Ammon's horn (tissue), 1 donor: ENCODE measurements at places on chromosomes 11 and 22.
A peak's percentile ranks its signal among the peaks of the same experiment; 100 is the strongest.

GRCh38 chr11:16786131-16786530 is 47.7 kb downstream of the C11orf58 start:
- no peak for DNase-seq

DNA sequence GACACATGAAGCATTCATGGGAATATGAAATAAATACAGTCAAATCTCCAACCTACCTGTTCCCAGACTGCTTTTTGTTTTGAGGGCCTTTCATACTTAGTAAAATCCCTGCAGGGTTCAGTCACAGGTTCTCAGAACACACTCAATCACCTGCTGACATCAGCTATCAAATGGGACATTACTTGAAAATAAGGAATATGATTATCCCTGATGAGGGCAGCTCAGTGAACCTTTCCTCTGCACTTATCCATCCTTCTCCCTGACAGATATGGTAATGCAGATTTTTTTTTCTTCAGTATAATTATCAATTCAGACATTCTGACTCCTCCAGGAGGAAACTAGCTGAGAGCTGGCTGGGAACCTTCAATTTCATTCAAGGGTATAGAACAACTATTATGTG is 1127.4 kb upstream of the CCDC90B start:
- no peak for DNase-seq

DNA sequence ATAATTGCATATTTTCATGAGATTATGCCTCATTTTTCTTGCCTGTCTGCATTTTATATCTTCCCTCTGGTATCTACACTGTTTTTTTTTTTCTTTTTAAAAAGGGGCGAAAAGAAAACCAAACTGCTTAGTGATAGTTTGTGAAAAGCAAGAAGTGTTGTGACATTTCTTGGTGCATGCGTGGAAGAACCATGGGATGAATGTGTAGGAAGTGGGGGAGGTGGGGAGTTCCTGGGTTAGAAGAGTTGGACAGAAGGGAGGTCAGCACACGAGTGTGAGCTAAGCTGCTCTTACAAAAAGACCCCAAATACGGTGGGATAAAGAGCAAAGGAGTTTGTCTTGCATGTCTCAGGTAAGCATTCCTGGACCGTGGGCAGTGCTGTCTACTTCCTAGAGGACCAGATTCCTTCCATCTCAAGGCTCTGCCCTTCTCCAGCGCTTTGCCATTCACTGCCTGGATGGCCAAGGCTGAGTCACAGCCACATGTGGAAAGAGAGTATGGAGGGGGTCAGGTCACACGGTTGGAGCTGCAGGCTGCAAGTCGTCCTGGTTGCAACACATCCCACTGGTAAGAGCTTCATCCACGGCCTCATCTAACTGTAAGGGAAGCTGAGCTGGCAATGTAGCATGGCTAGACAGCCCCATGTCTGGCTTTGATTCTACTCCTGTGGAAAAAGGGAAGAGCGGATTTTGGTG is 300.6 kb downstream of the DDX10 start:
- DNase-seq, result no peak

- no peak for DNase-seq
These were observed 689.9 kb upstream of the CCDC90B start for GRCh38 chr11:83976086-83976485.

DNA sequence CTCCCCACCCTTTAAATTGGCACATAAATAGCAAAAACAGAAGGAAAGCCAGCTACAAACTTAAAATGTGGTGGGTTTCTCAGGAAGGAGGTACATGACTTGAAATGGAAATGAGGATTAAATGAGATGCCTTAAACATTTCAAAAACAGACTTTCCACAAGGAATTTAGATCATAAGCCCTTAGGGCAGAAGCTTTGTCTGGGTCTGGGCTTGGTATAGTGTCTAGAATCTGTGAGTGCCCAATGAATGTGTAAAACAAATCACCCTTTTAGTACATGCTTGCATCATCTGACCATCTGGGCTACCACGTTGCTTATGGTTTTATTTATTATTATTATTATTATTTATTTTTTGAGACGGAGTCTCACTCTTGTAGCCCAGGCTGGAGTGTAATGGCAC is 37.1 kb upstream of the CREB3L1 start:
- DNase-seq, result no peak

GRCh38 chr11:49213026-49213560 is 4.7 kb upstream of the FOLH1 start:
- peak; percentile 84 for DNase-seq

- peak; percentile 63 for DNase-seq
These were observed 69.0 kb downstream of the MED15 start for GRCh38 chr22:20576445-20576816.

DNA sequence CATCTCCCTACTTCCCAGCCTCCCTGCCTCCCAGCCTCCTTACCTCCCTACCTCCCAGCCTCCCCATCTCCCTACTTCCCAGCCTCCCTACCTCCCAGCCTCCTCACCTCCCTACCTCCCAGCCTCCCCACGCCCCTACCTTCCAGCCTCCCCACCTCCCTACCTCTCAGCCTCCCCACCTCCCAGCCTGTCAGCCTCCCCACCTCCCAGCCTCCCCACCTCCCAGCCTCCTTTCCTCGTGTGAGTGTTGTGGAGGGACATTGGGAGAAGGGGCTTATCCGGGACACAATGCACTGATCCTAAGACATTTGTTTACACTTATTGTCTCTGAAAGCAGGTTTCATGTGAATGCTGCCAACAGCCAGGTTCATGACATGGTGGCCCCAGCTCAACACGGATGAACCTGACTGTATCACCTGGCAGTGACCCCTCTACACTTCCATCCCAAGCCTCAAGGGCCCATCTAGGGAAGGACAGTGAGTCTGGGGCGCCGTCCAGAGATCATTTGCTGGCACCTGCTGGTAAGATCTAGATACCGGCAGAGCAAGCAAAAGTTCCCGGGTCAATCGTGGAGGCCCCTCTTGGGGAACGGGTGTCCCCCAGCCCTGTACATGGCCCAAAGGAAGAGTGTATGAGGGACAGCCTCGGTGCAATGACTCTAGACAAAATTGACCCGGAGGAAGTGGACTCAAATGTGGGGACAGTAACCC is 34.5 kb upstream of the TH start:
- DNase-seq, result no peak

- no peak for DNase-seq
These were observed 68.1 kb downstream of the UBASH3B start for GRCh38 chr11:122723576-122723975.

DNA sequence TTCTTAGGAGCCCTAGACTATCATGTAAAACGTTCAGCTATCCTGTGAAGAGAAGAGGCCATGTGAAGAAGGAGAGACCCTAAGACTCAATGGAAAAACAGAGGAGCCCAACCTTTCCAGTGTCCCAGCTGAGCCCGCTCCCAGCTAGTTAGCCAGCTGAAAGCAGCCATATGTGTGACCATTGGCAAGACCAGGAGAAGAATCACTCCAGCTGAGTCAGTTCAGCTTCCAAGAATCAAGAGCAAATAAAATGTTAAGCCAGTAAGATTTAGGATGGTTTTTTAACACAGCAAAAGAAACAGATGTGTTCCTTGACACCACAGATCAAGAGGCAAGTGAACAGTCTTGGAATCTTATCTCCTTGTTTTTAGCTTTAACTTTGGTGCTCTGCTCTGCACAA is 108.0 kb downstream of the CCDC81 start:
- DNase-seq, result no peak

DNA sequence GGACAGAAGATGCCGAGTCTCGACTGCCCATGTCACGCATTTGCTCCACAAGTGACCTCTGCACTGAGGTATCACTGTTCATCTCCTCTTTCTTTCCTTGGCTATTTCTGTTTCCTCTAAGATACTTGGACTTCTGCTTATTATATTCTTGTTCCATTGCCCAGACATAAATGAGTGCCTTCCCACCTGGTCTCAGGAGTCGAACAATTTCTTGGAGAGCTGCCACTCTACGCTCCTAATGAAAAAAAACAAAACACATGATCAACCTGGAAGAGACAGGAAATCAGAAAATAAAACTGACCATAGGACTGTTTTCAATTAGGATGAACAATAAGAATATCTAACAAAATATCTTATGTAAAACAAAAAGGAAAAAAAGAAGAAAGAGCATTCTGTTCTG is 47.4 kb upstream of the CWF19L2 start:
- no peak for DNase-seq

DNA sequence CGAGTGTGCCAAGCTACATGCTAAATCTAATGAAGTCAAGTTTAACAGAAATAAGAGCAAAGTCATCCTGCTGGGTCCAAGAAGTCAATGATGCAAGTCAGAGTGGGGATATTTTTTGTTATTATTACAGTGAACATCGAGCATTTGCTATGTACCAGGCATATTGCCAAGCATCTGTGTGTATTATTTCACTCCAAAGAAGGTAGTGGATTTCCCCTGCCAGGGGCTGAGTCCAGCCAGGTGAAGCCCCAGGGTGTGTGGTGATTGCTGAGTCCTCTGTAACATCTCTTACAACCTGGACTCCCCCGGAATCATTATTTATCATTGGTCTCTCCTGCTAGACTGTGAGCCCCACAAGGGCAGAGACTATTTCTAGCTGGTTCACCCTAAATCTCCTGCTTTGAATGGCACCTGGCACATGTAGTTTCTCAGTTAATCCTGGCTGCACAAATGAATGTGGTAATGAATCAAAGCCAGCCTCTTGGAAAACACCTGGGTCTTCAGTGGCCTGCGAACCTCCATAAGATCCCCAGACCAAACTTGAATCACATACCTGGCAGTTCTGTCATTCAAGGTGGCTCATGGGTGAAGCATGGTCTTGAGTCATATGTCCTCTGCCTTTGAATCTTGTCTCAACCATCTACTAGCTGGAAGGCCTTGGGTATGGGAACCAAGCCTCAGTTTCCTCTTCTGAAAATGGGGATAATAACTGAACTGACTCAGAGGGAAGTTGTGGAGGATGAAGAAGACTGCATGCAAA is 549.2 kb downstream of the MIAT start:
- DNase-seq, result no peak

- no peak for DNase-seq
These were observed 94.2 kb downstream of the ABTB2 start for GRCh38 chr11:34263441-34264091.

- no peak for DNase-seq
These were observed 67.1 kb downstream of the CCDC34 start for GRCh38 chr11:27295928-27296327.

DNA sequence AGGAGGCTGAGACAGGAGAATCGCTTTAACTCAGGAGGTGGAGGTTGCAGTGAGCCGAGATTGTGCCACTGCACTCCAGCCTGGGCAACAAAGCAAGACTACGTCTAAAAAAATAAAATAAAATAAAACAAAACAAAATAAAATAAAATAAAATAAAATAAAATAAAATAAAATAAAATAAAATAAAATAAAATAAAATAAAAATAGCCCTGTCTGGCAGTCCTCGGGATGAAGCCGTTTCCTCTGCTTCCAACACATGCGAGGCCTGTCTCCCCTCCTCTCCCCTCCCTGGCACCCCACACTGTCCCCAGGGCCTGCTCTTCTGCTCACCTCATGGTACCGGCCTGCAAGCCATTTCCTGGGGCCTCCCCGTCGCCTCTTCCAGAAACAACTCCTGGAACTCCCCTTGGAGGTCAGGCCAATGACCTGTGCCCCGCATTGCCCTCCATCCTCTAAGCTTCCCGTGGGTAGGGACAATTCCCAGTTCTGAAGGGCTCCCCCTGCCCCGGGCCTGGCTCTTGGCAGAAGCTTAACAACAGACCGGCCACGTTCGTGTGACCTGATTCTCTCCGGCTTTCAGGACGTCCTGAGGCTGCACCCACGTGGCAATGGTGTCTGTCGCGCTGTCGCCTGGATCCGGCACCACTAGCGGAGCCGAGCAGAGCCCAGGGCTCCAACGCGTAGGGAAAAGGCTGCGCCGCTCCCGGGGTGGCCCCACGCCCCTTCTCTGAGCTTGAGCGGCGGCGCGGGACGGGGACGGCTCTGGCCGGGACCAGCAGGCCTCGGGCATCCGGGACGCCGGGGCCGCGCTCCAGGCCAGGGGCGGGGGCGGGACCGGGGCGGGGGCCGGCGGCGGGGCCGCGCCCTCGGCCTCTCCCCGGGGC is 456 bp upstream of the PARVB start:
- DNase-seq, result no peak

GRCh38 chr11:11444804-11445131 is 91.7 kb upstream of the CSNK2A3 start:
- DNase-seq, result no peak

DNA sequence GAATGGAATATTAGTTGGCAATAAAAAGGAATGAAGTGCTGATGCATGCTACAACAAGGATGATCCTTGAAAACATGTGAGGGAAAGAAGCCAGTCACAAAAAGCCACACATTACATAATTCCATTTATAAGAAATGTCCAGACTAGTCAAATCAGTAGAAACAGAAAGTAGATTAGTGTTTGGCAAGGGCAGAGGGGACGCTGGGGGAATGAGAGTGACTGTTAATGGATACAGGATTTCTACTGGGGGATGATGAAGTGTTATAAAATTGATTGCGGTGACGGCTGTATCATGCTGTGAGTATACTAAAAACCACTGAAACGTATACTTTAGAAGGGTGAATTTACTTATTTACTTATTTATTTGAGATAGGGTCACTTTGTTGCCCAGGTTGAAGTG is 57.9 kb downstream of the C11orf58 start:
- no peak for DNase-seq

- DNase-seq, result no peak
These were observed 15.9 kb downstream of the RTN4RL2 start for GRCh38 chr11:57476047-57476756.

DNA sequence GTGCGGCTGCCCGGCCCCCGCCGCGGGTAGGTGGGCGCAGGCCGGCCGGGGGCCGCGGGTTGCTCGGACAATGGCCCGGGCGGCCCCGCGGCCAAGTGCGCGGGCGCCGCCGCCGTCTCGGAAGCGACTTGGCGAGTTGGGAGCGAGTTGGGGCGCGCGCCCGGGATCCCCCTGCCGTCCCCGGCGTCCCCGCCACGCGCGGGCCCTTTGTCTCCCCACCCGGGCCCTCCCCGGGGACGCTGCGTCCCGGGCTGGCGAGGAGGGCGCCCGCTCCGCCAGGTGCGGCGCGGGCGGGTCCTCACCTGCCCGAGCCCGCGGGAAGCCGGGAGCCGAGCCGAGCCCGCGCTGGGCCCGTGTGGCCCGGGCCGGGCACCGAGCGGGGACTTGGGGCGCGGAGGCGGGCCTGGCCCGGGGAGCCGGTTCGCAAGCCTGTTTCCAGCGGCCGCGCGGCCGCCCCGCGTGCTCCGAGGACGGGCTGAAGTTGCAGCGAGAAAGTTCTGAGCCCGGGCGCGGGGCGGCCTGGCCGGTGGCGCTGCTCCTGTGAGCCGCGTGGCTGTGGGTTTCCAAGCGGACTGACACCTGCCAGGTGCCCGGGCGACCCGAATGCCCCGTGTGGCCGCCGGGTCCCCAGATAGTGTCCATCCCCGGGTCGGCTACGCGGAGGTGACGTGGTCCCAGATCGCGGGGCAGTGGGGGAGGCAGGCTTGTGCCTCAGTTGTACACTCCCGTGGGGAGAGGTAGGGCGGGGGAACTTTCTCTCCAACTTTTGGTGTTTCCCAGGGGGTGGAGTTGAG is 586 bp downstream of the LRP5 start:
- no peak for DNase-seq

DNA sequence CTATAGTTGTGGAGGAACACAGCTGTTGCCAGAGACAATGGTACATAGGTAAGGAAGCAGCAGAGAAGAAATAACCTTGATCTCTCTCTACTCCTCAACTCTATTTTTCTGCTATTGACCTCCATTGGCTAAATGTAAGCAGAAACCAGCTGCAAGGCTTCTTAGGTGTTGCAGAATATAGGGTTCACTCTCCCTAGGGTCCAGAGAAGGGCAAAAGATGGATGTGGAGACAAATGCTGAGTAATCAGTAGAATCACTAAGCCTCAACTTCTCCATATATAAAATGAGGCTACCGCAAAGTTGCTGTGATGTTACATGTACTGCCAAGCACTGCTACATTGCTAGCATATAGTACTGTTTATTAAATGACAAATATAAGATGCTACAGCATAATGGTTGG is 120.6 kb downstream of the PDE3B start:
- DNase-seq, result no peak
